ENCODE measurements at places on chromosomes 3 and 15. TPM values are rescaled to one million over a fixed set of nuclear protein-coding genes. Genes with fewer than 3 reads are reported as not detected.

The GRK7 gene
- total RNA-seq: not detected

The NTRK3 gene
- 0.47 TPM for total RNA-seq

The MKRN2 gene
- total RNA-seq: 14.2 TPM

The SPATA12 gene
- total RNA-seq: 0.06 TPM

The LYZL4 gene
- total RNA-seq: not detected

DNA sequence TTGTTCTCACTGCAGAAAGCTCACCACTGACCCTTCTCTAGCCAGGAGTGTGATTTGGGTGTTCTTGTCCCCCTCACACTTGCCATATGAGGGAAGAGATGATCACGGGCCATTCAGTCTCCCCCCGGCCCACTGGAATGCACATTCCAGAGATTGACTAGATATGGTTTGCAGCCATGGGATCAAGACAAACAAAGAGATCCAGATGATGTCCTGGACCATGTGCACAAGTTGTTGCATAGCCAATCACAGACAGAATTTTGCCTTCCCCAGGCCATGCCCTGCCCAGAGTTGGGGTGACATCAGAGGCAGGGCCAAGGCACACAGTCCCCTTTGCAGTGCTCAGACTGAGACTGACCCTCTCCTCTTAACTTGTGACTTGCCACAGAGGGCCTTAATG, 14.8 kb downstream of the MUC13 start:
- DNase-seq: no peak

DNA sequence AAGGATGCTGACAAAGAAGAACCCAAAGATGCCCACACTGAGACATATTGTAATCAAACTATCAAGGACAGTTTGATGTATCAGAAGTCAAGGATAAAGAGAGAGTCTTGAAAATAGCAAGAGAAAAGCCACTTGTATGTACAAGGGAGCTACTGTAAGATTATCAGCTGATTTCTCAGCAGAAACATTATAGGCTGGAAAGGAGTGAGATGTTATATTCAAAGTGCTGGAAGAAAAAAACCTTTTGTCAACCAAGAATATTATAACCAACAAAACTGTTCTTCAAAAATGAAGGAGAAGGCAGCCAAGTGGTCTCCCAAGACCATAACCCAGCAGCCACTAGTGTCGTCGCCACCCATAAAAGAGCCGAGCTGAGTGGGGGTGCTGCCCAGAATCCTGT, 93.2 kb downstream of the KLF13 start:
- DNase-seq: no peak

DNA sequence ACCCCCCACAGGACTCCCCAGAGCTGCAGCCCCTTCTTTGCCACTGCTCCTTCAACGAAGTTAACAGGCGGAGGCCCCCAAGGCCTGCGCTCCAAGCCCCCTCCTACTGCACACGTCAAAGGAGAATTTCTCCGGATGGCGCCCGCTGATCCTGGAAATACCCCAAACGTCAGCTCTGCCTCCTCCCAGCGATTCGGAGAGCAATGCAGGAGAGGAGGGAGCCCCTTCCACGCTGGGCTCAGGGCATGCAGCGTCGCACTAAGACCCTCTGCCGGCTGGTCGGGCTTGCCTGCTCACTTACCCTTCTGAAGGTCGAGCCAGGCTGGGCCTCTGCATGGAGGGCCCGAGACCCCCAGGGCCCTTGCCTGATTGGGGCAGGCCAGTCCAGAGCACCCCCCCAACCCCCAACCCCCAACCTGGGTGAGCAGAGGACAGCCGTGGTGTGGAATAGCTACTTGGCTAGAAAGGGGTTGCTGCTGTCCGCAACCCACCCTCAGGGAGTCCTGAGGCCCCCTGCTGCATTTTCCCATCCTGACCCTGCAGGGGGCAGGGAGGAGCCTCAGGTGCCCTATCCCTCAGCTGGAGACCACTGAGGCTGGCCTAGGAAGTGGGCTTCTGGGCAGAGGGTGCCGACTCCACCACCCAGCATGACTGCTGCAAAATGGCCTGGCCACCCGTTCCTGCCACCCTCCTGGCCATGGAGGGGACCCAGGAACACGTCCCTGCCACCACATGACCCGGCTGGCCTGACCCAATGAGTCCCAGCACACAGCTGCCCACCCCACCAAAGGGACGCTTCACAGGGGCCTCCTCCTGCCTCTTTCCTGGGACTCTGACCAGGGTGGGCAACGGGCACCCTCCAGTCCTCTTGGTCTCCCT, 976 bp downstream of the ATP2B2 start:
- DNase-seq: no peak

DNA sequence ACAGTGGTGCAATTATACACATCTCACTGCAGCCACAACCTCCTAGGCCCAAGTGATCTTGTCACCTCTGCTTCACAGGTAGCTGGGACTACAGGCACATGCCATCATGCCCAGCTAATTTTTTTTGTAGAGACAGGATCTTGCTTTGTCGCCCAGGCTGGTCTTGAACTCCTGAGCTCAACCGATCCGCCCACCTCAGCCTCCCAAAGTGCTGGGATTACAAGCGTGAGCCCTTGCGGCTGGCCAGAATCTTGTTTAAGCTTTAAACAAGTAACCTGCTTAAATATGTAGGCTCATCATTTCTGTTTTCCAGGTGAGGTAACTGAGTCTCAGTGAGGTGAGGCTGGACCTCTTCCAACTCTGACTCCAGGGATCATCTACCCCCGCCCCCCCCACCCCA, 7.7 kb upstream of the PSTPIP1 start:
- DNase-seq: no peak

DNA sequence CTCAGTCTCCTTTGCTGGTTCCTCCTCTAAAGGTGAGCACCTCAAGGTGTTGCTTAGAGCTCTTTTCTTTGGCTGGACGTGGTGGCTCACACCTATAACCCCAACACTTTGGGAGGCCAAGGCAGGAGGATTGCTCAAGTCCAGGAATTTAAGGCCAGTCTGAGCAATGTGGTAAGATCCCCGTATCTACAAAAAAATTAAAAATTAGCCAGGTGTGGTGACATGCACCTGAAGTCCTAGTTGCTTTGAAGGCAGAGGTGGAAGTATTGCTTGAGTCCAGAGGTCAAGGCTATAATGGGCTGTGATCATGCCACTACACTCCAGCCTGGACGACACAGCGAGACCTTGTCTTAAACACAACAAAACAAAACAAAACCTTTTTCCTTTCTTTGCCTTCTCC, 28.3 kb downstream of the TOPBP1 start:
- no peak for DNase-seq

GRCh38 chr3:73432023-73432705, 192.6 kb downstream of the PDZRN3 start:
- no peak for DNase-seq

DNA sequence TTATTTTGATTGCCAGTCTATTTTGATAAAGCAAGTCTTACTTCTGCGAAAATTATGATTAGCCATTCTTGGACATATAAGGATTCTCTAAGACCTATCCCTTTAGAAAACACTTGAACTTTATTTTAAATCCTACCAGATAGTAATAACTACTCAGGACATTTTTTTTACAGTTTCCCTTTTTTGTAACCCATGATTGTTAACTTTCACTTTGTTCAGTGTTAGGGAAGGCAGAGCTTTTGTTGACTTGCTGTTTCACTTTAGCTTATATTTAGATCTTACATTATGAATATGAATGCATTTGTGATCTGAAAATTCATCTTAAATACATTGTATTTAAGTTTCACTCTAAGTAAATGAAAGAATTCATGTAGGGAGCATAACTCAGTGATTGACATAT, 167.0 kb downstream of the AKAP13 start:
- no peak for DNase-seq

DNA sequence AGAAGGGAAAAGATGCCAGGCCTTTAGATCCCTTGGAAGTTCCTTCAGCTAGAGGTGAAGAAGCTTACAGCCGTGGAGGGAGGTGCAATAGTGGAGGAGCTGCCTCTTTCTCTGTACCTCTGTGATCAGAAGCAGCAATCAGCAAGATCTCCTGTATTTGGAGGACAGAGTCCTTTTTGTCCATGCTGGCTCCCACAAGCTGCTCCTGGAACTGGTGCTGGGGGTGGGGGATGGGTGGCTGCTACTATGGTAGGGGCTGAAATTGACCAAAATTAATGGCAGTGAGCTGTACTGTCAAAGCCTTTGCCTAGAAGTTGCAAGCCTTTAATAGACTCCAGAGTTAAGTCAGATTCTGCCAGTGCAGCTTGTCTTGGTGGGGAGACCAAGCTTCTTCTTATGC, 18.2 kb downstream of the PTPN23 start:
- no peak for DNase-seq

GRCh38 chr3:79361748-79362378, 405.9 kb downstream of the ROBO1 start:
- DNase-seq: no peak
